Right forelimb (tissue), 1 donor: ENCODE measurements at places on chromosomes 11 and 22.
A peak's percentile ranks its signal among the peaks of the same experiment; 100 is the strongest.

- DNase-seq: no peak
Measured at GRCh38 chr11:66070604-66071380, 720 bp downstream of the PACS1 start.

DNA sequence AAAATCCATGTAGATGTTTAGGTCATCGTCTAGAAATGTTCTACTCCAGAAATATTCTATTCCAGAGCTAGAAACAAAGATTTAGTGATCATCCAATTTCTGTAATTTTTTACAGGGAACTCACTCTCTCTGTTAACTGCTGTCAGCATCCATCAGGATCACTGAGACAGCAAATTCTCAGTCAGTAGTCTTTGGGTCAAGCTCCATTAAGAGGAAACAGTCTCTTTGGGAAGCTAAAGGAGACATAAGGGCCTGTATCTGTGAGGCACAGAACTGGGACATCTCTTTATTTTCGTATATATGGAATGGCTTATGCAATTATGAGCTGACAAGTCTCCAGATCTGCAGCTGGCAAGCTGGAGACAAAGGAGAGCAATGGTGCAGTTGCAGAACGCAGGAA is 48.3 kb downstream of the PIK3C2A start:
- no peak for DNase-seq

- no peak for DNase-seq
Measured at GRCh38 chr22:20573176-20573832, 65.9 kb downstream of the MED15 start.

DNA sequence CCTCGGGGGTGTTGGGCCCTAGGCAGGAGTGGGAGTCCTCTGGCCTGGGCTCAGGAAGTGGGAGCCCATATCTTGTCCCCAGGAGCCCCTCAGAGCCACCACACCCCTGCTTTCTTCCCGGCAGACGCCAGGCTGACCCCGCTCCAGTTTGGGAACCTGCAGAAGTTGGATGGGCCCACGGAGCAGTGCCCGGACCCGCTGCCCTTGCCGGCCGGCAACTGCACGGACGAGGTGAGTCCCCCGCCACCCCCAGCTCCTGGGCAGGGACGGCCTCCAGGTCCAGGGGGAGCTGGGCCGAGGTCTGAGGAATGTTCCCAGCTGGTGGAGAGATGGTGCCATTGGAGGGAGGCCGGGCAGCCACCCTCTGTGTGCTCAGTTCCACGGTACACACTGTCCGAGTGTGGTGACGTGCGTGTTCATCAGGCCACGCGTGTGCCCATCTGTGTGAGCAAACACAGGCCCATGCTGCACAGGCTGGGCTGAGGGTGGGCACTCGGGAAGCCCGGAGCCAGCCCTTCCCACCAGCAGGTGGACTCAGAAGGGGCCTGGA is 4.8 kb downstream of the MUC5B start:
- DNase-seq: peak; percentile 34
